ENCODE measurements at places on chromosomes 7 and 10.

GRCh38 chr10:15440204-15440711 is 69.2 kb upstream of the FAM171A1 start:
- no peak for DNase-seq

DNA sequence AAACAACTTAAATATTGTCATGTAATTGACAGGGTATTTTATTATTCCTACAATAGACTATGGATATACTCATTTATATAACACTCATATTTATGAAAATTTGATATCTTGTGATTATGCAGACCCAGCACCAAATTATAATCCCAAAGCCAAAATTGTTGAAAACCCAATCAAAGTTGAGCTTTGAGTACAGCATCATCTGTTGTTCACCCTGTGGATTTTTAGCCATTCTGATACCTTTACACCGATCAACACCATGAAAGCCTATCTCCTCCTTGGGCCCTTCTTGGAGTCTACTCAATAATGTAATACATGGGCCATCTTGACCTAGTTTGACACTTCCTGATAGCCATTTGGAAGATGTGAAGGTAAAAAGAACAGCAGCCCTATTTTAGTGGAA is 49.5 kb downstream of the AASS start:
- no peak for DNase-seq

- no peak for DNase-seq
Measured at GRCh38 chr10:73850211-73850610, 24.1 kb downstream of the CAMK2G start.

DNA sequence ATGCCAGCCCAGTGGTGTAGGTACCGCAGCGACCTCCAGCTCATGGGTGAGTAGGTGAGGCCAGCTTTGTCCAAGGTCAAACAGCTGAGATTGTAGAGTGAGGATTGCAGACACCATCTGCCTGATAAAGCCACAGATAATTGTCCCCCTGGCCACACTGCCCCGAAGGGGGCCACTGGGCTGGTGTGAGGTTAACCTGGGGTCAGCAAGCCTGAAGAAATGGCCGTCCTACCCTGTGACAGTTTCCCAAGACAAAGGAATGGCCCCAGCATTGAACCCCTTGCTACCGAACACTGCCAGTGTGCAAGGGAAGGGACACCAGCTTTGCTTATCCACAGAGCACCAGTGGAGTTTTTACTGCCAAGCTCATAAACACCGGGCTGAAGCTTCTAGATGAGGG is 23.0 kb downstream of the ECHDC3 start:
- DNase-seq, result no peak

- no peak for DNase-seq
Measured at GRCh38 chr7:155948423-155948822, 136.2 kb upstream of the SHH start.

DNA sequence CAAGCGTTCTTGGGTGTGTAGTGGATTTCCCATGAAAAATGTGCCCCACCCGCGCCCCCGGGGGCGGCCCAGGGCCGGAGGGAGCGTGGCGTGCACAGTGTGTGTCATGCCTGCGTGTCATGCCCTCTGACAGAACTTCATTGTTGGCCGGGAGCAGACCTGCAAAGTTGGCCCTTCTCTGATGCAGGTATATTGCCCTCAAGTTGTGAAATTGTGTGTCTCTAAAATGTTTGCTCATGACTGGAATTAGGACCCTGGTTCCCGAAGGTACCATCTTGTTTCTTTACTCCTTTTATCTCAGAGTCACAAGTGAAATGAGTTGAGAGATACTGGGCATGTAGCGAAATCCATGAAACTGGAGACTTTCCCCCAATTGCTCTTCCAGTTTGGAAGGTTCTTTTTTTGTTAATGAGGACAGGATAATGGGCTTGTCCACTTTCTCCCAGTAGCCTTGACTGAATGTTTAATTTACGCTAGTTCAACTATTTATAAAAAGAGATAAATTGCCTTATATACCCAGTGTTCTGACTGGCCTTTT is 26.2 kb downstream of the ADK start:
- DNase-seq, result no peak

GRCh38 chr10:93072713-93073538 is 767 bp upstream of the CYP26A1 start:
- DNase-seq, result no peak

DNA sequence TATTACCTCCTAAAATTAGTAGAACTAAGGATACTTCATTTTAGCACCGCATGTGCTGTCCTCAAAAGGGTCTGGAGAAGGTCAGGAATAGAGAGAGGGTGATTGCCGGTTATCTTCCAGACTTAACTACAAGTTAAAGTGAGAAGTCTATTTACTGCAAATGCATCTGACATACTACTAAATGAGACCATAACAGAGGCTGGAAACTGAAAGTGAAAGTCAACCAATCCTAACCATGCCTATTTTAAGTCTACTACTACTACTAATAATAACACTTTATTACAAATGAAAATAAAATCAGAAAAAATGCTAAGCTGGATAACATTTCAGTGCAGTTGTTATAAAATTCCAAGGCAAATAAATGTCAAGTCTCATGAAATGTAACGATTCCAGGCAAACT is 244.7 kb downstream of the KIF20B start:
- DNase-seq, result no peak

DNA sequence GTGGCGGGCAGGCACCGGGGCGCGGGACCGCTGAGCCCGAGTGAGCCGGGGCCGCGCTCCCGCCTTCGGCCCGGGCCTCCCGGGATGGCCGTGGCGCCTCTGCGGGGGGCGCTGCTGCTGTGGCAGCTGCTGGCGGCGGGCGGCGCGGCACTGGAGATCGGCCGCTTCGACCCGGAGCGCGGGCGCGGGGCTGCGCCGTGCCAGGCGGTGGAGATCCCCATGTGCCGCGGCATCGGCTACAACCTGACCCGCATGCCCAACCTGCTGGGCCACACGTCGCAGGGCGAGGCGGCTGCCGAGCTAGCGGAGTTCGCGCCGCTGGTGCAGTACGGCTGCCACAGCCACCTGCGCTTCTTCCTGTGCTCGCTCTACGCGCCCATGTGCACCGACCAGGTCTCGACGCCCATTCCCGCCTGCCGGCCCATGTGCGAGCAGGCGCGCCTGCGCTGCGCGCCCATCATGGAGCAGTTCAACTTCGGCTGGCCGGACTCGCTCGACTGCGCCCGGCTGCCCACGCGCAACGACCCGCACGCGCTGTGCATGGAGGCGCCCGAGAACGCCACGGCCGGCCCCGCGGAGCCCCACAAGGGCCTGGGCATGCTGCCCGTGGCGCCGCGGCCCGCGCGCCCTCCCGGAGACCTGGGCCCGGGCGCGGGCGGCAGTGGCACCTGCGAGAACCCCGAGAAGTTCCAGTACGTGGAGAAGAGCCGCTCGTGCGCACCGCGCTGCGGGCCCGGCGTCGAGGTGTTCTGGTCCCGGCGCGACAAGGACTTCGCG is 534 bp downstream of the FZD9 start:
- DNase-seq, result no peak

DNA sequence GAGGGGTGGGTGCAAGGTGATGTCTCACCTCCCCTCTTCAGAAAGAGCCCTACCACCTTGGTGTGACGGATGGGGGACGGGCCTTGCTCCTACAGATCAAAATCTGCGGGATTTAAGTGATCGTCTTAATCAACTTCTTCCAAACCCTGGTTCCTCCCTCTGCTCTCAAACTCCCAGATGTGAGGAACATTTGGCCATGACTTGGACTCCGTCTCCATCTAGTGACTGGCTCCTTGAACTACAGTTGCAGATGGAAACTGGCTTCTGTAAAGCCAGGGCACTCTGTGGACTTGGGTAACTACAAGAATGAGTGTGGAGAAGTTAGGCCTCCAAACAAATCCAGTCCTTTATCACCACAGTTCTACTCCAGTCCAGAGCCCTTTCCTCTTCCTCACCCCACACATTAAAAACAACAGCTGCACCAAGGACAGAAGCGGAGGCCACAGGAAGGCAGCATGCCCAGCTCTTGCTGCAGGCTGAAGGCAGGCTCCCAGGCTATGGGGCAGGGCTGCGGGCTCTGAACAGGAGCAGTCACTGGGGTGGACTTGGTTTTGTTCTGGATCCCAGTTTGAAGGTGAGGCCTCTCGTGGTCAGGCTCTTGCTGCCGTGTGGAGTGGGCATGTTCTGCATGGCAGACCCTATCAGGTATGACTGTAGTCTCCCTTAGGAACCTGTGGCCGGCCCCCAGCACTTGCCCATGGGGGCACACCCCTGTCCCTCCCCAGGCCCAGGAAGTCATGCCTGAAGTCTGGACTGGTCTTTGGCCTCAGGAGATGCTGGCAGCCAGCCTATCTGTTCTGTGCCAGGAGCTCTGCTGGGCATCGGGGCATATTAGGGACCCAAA is 79.4 kb downstream of the VWC2 start:
- no peak for DNase-seq

GRCh38 chr7:140058517-140058916 is 4.2 kb downstream of the PARP12 start:
- DNase-seq, result no peak

Data from NCI-H2029 treated with DMSO at 0.1 percent for 48 hours (cell line).